Ammon's horn (tissue), 1 donor: ENCODE measurements at places on chromosomes 4 and X.

DNA sequence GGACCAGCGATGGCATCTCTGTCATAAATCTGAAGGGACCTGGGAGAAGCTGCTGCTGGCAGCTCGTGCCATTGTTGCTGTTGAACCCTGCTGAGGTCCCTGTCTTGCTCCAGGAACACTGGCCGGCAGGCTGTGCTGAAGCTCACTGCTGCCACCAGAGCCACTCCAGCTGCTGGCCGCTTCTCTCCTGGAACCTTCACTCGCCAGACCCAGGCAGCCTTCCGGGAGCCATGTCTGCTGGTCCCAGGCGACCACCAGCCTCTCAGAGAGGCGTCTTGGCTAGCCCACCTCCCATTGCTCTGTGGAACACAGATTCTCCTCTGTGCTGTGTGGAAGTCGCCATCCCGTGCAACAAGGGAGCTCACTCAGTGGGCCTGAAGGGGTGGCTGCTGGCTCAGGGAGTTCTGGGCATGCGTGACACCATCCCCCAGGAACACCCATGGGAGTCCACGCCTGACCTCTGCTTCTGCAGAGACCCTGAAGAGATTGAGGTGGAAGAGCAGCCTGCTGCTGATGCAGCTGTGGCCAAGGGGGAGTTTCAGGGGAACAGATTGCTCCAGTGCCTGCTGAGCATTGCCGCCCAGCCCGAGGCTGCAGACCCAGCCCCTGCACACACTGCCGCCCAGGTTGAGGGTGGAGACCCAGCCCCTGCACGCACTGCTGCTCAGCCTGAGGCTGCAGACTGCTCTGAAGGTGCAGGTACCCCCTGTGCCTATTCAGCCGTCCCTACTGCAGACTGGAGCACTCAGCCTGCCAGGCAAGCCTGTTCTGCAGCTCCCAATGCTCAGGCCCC is 33.1 kb upstream of the CYP4V2 start:
- no peak for DNase-seq

- no peak for DNase-seq
Observed at GRCh38 chrX:98380556-98380955, 1496.8 kb downstream of the RPA4 start.

- DNase-seq = no peak
Observed at GRCh38 chr4:19684084-19684483, 567.6 kb upstream of the SLIT2 start.

DNA sequence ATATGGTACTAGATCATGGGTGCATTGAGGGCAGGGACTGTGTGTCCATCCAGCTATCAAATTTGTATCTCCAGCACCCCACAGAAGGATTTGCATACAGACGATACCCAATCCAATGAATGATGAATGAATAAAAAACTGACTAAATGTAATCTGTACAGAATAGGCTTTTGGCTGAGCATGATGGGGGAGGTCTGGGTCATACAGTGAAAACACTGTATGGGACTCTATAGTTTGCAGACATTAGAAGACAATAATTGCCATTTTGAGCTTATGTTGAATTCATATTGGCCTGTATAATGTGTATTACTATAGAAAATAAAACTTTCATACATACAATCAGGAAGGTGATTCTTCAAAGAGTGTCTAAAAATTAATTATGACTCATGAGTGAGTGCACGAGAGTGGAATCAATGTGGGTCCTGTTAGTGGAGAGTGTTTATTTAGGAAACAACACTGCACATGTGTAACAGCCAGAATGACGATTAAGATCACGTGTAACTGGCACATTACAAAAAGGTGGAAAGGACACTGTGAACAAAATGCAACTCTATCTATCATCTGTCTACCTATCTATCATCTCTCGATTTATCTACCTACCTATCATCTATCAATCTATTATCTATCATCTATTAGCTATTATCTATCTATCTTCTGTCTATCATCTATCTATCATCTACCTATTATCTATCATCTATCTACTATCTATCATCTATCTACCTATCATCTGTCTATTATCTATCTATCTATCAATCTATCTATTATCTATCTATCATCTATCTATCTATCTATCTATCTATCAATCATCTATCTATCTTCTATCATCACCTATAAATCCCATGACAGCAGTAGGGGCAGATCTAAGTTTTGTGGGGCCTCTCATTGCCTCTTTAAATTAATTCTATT is 201.3 kb downstream of the PTTG2 start:
- no peak for DNase-seq

DNA sequence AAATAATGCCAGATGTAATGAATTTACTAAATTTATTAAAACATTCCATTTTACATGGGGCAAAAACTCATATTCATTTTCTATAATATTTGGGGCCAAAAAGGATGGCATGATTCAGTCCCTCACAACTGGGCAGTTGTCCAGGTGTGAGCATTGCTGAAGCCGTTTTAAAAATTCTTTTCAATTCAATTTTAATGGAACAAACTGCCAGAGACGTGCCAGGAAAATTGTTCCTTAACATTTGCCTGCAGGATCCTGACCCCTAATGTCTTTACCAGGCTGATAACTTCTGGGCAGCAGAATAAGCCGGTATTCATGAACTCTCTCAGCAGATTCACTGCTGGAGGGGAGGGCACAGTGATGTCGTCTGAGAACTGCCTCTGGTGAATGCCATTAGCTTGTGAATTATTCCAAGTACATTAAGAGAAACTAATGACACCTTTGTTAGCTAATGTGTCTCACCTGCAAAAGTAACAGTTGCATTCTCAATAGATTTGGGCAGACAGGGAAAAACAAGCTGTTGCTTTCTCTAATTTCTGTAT is 1445.1 kb upstream of the TENM3 start:
- DNase-seq = no peak

DNA sequence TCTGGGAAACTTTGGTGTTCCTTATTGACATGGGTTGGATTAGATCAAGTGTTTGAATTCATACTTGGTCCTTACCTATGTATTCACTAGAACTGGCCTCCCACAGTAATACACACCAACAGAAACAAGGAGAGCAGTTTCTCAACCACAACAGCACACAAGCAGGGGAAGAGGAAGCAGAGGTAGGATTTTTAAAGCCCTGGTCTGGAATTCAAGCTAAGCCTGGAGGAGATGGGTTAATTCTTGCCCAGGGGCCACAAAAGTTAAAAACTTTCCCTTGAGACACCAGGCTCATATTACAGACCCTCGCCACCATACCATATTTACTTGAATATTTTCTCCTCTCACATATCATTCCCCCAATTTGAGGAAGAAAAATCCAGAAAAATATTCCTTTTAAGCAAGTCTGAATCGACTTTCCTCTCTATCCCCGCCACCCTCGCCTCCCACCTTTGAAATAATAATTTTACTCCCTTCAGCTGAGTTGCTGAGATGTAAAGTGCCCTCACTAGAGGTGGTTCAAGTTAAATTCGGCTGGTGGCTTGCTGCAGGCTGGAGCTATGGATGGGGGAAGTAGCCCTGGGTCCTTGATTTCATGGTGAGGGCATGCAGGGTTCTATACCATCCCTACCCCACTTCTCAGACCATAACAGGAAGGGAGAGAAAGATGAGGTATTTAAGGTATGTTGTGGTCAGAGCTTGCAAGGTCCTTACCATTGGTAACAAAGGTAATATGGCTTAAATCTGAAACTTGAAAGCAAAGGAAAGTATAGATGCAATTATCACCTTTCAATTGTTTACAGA is 440.2 kb downstream of the INPP4B start:
- no peak for DNase-seq

DNA sequence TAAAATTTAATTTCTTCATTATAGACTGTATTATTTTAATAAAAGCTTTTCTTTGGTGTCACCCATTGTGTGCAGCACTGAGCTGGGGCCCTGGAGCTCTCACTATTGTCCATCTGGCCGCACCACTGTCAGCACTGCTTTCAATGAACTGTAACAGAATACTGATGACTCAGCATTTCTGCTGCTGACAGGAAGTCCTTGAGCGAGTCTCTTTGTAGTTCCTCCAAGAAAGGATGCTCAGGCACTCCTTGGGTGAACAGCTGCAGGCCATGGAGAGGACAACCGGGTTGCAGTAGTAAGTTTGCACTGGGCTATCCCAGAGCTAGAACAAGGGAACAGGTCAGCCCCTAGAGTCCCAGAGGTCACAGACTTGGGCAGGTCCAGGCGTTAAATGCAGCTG is 81.6 kb downstream of the SORBS2 start:
- DNase-seq = no peak

- DNase-seq = no peak
Observed at GRCh38 chrX:68461093-68461492, 27.8 kb upstream of the OPHN1 start.

- peak; percentile 3 for DNase-seq
Observed at GRCh38 chrX:9062641-9063040, 28.7 kb upstream of the FAM9B start.

GRCh38 chr4:127188847-127189246 is 443.9 kb upstream of the INTU start:
- DNase-seq = no peak

DNA sequence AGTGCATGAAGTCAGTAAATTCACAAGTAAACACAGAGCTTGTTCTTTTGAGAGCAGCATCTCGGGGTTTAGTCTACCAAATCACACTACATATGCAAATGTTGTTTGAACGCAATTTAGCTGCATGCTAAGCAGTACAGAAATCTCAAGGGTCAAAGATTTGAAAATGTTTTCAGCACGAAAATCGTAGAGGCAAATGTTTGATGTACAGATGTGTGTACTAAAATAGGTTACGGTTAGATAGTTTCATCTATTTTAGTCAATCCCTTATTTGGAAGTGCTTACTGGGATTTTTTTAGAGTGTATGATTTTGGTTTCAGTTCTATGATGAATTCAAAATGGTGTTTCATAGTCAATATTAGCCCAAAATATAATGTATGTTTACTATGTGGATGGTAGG is 1928.2 kb upstream of the TENM3 start:
- no peak for DNase-seq

- DNase-seq = peak; percentile 38
Observed at GRCh38 chr4:56689201-56689969, 8.3 kb upstream of the HOPX start.

DNA sequence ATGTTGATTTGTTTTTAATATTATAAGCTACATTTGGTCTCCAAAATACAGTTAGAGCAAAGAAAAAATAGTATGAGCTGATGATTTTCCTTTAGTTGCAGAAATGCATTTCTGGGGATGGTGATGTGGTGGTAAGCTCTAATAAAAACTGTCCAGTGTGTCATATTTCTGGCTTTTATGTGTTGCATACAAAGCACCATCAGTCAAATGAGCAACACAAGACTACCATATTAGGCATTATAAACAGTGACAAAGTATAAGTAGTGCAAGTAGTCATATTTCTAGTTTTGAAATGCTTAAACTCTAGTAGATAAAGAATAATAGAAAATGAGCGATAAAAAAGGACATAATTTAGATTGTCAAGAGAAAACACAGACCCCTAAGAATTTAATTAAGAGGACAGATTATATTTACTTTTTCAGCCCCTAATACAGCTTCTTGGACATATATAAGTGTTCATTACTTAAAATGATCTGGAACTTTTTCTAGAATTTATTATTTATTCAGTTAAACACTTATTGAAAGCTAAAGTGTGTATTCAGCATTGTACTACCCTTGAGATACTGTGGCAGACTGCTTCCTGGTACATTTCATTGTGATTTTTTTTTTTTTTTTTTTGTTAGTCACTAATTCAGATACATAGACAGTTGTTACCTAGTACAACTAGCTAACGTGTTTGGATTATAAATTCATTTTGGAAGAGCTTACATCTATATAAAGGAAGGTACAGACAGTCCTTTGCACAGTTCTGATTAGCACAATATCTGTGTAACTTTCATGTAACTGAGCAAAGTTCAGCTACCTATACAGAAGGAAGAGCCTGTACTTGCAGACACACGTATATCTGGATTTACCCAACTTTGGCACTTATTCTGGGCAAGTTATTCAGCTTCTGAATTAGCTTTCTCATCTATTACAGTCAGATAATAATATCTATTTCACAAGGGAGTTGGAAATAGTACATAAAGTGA is 22.3 kb downstream of the RAP1GDS1 start:
- no peak for DNase-seq

DNA sequence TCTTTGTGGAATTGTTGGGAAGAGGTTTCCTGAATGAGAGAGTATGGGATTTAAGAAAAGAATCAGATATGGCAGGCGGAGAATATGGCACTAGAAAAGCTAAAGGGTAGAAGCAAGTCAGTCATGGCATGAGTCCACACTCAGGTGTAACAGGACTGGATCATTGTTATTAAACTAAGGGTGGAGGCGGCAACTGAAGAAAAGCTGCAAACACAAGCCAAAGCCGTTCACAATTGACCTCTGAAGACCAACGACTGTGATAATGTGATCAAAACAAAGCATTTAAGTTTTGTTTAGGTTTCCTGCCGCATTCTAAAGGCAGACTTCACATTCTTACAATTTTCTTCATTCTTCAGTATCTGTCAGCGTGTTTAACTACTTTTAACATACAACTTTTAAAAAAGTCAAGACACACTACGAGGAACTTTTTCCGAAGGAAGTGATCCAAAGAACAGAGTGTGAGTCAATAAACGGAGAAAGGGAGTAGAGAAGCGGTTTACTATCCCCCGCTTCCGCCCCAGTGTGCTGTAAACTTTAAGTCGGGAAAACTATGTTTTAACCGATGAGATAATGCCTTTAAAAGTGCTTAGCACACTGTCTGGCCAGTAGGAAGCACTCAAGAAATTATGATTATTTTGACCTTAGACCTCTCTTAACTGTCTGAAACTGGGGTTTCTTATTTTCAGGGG is 909 bp upstream of the SLAIN2 start:
- DNase-seq = no peak

GRCh38 chrX:40423299-40423698 is 157.5 kb upstream of the ATP6AP2 start:
- peak; percentile 52 for DNase-seq

DNA sequence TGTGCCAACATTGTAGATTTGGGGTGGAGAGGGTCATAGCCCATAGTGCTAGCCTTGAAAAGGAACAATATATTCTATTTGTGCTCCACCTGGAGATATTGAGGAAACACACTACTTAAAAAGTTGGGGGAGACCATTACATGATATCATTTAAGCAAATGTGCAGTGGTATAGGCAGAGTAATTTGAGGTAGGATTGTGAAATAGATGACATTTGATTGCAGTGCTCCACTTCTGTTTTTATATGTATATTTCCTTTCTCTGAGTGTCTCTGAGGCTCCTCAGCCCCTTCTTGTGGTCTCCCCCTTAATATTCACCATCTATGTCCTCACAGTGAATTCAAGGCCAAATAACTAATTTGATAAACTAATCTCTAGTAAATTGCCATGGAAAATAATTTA is 85.6 kb upstream of the NMU start:
- DNase-seq = no peak

DNA sequence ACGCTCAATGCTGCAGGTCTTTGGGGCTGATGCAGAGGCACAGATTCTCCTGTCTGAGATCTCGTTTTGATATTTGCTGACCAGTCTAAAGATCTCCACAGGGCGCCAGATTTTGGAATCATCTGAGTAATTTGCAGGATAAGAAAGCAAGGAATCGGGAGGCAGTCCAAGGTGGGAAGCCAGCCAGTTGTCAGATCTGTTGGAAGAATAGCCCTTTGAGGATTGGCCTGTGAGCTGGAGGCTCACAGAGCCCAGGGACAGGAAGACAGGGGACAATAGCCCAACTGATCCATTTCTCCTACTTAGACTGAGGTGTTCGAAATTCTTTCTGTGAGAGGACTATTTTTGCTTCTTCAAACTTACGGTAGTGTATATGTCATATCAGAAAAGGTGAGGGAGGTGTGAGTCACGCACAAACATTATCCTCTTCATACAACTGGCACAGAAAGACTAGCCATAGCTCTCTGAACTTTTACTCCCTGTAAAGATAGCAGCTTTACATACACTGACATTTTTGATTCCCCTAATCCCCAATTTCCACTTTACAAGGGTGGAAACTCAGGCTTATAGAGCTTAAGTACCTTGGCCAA is 8.8 kb downstream of the DIPK2B start:
- DNase-seq = peak; percentile 72
